CD4-positive, alpha-beta T cell treated with Interleukin-17A for 1 hour (primary cell): ENCODE measurements at places on chromosomes 7 and 10.

GRCh38 chr10:110918269-110918642, 724 bp downstream of the BBIP1 start:
- peak; percentile 90 for DNase-seq

GRCh38 chr10:12974491-12975199, 26.9 kb downstream of the CCDC3 start:
- DNase-seq: no peak

DNA sequence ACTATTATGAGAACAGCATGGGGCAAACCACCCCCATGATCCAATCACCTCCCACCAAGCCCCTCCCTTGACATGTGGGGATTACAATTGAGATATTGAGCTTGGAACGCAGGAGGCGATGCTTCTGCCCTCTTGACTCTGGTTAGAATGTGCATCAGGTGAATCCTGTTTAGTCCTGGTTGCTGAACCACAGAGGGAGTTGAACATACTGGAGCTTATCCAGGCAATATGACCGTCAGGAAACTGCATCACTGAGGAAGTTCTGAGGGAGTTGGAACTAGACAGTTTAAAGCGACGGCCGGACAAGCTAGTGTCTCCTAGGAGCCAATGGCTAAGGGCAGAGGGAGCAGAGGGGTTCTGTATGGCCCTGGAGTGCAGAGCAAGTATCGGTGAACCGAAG, 31.8 kb upstream of the GARS1 start:
- DNase-seq: no peak

DNA sequence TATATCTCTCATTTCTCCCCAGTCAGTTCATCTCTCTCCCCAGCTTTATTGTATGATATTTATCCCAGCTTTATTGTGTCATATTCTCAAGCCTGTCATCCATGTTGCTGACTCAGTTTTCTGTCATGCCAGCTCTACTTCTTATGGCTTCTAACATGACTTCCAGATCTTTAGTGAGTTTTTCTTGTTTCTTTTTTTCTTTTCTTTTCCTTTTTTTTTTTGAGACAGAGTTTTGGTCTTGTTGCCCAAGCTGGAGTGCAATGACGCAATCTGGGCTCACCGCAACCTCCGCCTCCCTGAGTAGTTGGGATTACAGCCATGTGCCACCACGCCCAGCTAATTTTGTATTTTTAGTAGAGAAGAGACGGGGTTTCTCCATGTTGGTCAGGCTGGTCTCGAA, 28.7 kb upstream of the CALU start:
- DNase-seq: no peak

DNA sequence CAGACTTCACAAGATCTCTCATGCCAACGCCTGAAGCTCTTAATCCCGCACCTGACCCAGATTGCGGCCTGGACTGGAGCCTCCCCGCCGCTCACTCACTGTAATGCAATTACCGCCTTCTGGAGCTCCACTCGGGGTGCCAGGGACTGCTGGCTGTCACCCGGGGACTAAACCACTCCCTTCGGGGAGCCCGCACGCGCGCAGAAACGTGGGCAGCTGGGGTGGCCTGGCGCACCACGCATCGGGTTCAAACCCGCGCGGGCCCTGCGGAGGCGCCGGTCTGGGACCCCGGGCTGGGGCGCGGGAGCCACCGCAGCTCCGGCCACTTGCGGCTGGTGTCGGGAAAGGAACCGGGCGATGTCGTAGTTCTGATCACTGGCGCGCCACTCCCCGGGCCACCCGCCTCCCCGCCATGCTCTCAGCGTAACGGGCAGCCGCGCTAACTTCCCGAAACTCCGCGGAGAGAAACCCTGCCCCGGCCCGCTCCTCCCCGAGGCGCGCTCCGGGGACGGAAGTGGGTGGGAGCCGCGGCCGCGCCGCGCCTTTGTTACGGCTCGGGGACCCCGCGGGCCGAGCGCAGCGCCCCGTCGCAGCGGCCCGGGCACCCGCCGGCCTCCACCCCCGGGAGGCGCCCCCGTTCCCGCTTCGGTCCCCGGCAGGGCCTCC, 100.3 kb upstream of the SVIL start:
- peak; percentile 58 for DNase-seq

- DNase-seq: no peak
Observed at GRCh38 chr10:123988694-123989093, 97.1 kb upstream of the CPXM2 start.

- no peak for DNase-seq
Observed at GRCh38 chr7:73717025-73717807, 2.3 kb downstream of the STX1A start.

DNA sequence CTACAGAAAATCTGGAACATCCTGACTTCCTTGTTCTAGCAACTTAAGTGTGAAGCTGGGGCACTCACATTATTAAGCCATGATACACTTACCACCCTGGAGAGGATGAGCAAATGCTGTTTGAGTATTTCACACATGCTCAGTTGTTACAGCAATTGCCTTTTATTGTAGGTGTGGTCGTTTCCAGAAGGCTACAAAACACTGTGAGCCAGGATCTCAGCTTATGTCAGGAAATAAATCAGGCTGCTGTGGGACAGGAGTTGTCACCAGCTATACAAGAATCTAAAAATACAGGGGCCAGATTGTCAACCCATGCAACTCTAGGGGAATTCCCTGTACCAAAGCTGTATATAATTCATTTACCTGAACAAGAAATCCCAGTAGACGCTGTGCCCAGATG, 273.3 kb upstream of the SP4 start:
- no peak for DNase-seq

DNA sequence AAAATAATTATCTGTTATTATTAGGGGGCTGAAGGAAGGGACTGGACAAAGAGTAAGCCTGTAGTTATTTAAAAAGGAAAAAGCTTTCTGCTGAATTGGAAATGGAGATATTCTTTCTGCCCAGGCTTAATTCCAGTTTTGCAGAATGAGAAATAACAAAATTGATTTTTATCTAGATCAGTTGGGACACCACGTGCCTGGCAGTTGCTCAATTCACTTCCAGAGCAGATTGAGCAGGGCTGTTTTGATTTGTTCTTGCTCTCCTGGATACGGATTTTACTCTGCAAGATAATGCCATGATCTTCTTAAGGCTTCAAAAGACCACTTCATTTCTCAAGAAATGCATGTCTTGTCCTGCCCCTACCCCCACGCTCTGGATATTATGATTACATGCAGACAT, 524.3 kb downstream of the TCERG1L start:
- DNase-seq: no peak

GRCh38 chr7:25720427-25720826, 431.6 kb upstream of the NFE2L3 start:
- no peak for DNase-seq

GRCh38 chr7:116824449-116824848, 37.9 kb upstream of the CAPZA2 start:
- DNase-seq: no peak

- no peak for DNase-seq
Observed at GRCh38 chr7:1777122-1777521, 107.0 kb downstream of the ELFN1 start.

DNA sequence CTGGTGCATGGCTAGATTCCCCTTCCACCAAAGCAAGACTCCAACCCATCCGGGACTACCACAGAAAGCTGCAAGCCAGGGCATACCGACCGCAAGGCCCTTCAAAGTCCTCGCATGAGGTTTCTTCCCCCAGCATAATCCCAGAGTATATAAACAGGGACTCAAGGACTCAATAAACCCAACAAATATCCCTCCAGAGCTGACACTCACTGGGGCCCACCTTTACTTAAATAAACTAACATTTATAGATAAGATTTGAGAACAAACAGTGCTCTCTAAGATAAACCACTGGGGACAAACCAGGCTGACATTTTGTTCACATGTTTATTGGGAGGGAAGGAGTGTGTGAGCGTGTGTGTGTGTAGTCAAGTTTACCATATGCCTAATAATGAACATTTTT, 138.2 kb downstream of the ADAM12 start:
- DNase-seq: no peak

GRCh38 chr10:71344993-71345480, 26.0 kb downstream of the SLC29A3 start:
- no peak for DNase-seq

GRCh38 chr10:97466755-97467154, 20.8 kb downstream of the ZDHHC16 start:
- DNase-seq: no peak

GRCh38 chr10:112302335-112302734, 19.1 kb downstream of the TECTB start:
- no peak for DNase-seq

DNA sequence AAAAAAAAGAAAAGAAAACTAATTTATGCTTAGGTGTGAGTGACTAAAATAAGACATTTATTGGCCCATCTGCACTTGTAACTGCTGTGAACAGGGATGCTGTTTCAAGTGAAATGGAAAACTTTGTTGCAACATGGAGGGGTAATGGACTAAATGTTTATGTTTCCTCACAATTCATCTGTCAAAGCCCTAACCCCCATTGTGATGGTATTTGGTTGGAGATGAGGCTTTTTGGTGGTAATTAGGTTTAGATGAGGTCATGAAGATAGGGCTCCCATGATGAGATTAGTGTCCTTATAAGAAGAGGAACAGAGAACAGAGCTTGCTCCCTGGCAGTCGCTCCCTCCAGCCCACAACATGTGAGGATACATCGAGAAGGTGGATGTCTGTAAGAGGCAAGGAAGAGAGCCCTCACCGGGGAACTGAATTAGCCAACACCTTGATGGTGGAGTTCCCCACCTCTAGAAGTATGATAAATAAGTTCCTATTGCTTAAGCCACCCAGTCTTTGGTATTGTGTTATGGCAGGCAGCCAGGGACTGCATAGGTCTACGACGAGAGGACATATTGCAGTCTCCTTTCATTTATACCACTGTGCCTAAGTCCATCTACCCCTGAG, 28.6 kb upstream of the VCL start:
- peak; percentile 14 for DNase-seq

- no peak for DNase-seq
Observed at GRCh38 chr10:110211465-110211843, 4.0 kb downstream of the MXI1 start.

DNA sequence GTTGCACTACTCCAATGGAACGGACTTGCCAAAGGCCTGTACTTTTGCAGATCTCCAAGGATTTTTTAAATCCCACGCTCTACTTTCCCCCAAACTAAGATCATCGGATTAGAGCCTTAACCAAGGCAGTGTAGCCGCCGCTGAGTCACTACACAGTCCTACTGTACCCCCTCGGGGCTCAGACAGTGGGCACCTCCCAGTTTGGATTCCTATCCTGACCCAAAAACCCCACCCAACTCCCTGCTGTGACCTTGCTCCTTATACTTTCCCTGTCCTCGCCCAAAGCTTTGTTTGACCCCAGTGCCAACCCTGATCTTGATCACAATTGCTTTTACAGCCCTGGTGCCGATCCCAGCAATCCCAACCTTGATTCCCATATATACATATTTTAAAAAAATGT, 17.5 kb upstream of the PLAU start:
- no peak for DNase-seq

- no peak for DNase-seq
Observed at GRCh38 chr10:72981882-72982529, 27.4 kb upstream of the PLA2G12B start.

DNA sequence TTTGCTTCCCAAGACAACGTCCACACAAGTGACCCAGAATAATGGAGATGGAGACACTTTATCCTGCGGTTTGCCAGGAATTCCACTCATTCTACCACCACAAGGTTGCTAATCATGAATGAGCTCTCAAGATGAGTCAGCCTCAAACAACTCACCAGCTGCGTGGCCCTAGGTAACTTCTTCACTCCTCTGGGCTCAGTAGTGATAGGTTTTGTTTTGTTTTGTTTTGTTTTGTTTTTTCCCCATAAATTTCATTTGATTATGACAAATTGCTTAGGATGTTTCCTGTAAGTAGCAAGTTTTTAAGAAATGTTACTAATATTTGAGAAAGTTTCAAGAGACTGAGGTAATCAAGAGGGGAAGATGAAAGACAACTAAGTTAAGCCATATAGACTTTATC, 286.8 kb downstream of the PARD3 start:
- no peak for DNase-seq

DNA sequence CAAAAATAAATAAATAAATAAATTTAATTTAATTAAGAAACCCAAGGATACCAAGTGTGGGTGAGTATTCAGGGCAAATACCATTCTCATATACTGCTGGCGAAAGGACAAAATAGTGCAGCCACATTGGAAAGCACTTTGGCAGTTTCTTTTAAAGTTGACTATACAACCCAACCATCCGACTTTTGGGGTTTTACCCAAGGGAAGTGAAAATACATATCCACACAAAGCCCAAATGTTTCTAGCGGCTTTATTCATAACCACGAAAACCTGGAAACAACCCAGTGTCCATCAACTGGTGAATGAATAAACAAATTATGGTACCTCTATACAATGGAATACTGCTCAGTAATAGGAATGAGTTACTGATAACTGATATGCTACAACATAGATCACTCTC, 36.2 kb upstream of the OGDHL start:
- DNase-seq: no peak

DNA sequence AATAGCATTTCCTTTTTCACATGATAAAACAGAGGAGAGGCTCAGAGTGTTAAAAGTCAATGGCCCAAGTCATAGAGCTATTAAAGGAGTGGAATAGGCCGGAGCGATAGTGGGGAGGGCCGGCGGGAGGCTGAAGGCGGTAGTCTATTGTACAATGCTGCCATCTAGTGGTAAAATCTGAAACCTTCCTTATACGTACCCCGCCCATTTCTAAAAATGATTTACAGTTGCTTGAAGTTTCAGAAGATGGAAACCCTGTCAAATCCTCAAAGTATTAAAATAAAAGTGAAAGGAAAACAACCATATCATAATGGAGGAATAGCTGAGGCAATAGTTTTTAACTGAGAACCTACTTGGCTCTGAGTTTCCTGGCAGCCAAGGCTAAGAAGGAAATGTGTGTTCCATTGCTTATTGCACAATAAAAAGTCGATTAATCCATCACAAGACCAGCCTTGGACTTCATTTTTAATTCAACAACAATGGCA, 209.1 kb downstream of the CCSER2 start:
- peak; percentile 69 for DNase-seq

- no peak for DNase-seq
Observed at GRCh38 chr10:117804470-117805011, 242.2 kb downstream of the RAB11FIP2 start.

DNA sequence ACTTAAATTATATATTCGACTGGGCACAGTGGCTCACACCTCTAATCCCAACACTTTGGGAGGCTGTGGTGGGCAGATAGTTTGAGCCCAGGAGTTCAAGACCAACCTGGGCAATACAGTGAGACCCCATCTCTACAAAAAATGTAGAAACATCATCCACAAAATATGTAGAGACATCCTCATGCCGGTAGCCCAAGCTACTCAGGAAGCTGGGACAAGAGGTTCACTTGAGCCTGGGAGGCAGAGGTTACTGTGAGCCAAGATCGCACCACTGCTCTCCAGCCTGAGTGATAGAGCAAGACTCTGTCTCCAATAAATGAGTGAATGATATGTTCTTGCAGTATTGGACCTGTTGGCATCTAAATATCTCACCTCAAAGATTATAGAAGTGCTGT, 22.6 kb upstream of the TNS3 start:
- DNase-seq: no peak

DNA sequence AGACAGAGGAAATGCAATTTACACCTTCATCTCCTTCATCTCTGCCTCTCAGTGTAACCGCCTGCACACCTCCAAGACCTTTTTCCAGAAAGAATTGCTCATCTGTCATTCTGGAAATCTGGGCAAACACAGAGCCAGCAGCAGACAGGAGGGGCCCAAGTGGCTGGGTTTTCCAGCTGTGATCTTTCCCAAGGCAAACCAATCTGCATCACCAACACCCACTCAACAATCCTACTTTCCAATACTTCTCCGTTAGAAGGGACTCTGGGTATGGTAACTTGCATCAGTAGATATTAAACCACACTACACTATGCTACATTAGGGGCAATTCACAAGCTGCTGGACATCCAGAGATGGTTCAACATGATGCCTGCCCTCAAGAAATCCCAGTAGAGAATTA, 781.8 kb upstream of the AUTS2 start:
- no peak for DNase-seq
